ENCODE measurements at places on chromosomes 3 and 15. TPM values are rescaled to one million over a fixed set of nuclear protein-coding genes. Genes with fewer than 3 reads are reported as not detected.

GRCh38 chr15:101322854-101323477 is 27.9 kb upstream of the SNRPA1 start:
- no peak for DNase-seq

LTF gene
- total RNA-seq = not detected

DNA sequence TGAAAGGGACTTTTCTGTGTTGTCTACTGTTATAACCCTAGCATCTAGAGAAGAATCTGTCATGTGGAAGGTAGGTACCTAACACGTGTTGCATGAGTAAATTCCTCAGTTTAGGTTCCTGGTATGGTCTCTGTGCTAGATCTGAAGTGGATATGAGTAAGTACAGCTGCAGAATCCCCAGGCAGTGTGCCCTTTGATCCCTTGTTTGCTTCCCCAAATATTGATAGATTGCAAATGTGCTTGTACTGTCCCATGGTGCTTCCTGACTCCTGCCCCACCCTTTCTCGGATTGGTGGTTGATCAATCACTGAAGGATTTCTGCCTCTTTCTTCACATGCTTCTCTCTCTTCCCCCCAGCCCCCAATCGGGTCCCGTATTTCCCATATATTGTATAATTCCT is 450.4 kb downstream of the UNC13C start:
- no peak for DNase-seq

- DNase-seq = no peak
Observed at GRCh38 chr15:85588677-85589076, 206.0 kb downstream of the KLHL25 start.

- peak; percentile 27 for DNase-seq
Observed at GRCh38 chr3:108946292-108947285, 7.1 kb downstream of the GUCA1C start.

GRK7 gene
- not detected for total RNA-seq

GRCh38 chr3:17982211-17982880 is 239.9 kb upstream of the TBC1D5 start:
- DNase-seq = no peak

GRCh38 chr3:197209366-197210260 is 88.8 kb downstream of the DLG1 start:
- no peak for DNase-seq

DNA sequence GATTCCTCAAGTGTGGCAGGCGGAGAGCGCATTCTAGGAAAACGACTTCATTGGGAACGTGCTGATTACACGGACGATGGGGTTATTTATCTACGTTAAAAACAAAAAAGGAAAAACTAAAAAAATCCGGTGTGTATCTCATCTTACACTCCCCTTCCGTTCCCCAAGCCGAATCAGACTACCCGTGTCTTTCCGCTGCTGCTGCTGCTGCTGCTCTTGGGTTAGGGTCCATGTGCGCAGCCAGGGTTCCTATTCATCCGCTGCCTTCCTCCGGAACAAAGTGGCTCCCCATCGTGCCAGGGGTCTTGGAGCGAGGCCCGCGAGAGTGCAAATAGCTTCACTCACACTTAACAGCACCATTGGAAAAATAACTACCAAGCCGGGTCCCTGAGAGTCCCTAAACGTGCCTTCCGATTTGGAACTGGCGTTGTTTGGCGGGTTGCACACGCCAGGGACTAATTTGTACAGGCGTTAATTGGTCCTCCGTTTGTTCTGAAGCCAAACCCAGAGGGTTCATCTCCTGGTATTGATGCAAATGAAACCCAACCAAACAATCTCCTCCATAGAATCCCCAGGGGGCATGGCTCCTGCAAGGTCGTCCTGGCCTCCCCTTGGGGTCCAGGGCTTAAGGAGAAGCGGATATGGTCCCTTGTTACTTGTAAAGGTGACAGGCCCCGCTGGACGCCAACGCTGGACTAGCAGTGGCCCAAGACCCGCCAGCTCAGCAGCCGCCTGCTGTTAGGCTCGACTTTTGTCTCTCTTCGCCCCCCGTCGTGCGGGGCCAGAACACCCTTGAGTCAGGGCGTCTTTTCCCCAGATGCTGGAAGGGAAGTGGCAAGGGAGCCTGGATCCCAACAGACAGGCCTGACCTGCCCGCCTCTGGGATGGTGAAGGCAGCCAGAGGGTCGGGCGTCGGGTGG is 11.0 kb upstream of the ONECUT1 start:
- no peak for DNase-seq

DNA sequence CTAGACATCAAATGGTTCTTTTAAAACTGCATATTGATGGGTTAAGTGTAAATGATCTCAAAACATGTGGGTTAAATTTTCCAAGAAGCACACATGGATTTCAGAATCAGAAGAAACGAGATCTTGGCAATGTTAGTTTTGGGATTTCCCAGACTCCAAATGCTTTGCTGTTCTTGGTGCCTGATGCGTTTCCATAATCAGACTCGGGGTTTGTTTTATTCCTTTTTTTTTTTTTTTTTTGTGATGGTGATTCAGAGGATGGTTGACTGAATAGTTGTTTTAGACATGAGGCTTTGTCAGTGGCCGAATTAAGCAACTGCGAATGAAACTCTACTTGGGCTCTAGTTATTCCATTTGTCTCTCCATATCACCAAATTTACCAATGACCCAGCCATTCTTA is 52.2 kb upstream of the FAM98B start:
- no peak for DNase-seq

DNA sequence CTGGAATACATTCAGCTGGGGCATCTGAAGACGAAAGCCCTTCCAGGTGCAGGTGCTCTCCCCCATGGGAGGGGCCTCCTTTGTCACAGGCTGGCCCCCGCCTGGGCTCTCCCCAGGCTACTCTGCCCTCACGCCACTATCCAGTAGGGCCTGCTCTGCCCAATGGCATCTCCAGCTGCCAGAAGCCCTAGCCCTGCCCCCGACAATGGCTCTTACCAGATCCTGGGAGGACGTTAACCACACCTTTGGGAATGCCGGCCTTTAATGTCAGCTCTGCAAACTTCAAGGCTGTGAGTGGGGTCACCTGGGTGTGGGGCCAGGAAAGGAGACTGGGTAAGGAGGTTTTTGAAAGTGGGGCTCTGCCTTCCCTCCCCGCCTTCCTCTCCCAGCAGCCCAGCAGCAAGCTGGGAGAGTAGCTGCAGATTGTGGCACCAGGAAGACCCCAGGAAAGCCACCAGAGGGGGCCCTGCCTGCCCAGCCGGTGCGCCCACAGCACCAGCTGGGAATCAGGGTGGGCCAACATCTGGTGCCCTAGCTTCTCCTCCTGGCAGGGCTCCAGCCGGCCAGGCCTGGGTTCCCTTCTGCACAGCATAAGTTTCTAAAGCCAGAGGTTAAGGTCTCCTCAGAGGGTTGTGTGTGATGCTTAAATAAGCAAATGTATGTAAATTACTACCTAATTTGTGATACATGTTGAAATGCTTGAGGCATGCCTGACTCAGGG is 40.4 kb upstream of the SLC41A3 start:
- no peak for DNase-seq

- no peak for DNase-seq
Observed at GRCh38 chr15:31294067-31294466, 32.6 kb upstream of the KLF13 start.

GRCh38 chr3:102129760-102130608 is 280.7 kb downstream of the NFKBIZ start:
- DNase-seq = peak; percentile 80

RAD51 gene
- total RNA-seq = 20.8 TPM

TADA3 gene
- 73.9 TPM for total RNA-seq

GRCh38 chr3:3260870-3261269 is 81.4 kb upstream of the CRBN start:
- no peak for DNase-seq

DNA sequence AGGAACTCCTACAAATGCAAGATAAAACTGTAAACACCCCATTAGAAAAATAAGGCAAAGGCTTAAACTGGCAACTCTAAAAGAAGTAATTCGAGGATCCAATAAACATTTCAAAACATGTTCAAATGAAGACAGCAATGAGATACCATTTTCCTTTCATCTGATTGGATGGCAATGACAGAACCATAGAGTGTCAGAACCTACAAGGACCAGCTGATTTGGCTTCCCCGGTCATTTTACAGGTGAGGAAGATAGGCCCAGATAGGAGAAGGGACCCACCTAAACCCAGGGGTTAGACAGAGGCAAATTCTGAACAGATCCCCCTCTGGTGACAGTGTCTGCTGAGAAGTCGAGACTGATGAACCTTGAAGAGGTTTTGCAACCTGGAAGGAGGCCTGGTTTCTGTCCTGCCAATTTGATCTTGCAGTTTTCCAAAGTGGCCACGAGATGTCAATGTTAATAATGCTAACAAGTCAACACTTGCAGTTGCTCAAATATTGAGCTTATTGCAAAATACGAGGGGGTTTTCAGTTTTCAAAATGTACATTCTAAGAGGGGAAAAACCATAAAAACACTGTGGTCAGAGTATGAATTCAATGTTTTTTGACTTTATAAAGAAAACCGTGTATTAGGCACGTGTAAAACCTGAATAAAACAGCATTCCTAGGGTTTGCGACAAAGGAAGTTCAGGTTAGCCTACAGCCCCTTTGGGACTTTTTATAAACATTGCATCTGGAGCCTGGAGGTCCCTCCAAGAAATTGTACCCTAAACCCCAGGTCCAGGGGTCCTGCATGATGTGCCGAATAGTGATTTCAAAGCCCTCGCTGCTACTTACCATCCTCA is 21.5 kb downstream of the CFAP161 start:
- peak; percentile 42 for DNase-seq

DNA sequence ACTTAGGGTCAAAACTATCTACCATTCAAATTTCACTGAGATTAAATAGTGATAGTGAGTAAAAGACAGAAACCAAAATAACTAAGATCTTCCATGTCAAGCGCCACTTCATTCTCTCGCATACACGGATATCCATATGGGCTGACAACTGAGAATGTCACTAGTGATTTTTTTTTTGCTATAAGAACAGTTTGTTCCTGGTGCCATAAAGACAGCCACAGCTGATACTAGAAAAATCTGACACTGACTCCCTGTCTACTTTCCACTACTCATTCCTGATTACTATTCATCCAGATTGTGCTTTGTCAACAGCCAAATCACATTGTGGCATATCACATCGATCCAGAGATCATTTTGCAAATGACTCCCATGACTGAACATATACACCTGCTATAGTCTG is 45.8 kb upstream of the CDAN1 start:
- no peak for DNase-seq

DNA sequence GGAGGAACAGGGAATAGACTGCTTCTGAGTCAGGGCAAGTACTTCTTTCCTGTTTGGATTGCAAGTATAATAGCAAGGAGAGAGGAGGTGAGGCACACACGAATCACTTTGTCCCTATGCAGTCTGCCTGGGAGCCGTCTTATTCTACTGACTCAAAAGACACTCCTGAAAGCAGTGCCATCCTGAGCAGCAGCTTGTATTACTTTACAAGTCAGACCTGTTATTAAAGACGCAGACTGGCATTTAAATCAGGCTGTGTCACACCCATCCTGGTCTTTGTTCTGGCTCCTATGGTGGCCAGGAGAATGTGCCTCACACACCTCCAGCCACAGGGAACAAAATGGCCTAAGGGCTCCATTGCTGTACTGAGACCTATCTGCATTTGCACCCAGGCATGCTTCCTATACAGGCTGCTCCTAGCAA is 17.9 kb upstream of the SQOR start:
- DNase-seq = no peak

KBTBD12 gene
- total RNA-seq = 0.29 TPM

DNA sequence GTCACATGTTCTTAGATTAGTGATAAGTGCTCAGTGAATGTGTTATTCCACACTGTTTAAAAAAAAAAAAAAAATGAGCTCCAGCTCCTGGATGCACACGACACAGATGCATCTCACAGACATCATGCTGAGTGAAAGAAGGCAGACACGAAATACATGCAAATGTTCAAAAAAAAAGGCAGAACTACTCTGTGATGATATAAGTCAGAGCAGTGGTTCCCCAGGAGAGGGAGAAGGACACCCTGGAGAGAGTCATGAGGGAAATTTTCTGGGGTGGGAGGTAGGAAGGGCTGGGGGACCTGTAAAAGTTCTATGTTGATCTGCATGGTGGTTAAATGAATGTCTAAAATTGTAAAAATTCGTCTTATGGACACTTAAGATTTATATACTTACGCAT is 4.3 kb downstream of the CSRNP1 start:
- no peak for DNase-seq

CCR5 gene
- total RNA-seq = not detected

- DNase-seq = no peak
Observed at GRCh38 chr3:14206548-14207177, 28.0 kb downstream of the LSM3 start.

POLQ gene
- total RNA-seq = 9.2 TPM
